ENCODE measurements at places on chromosomes 5 and 9.

GRCh38 chr5:43006424-43007202, 33.5 kb downstream of the ANXA2R start:
- DNase-seq = no peak

DNA sequence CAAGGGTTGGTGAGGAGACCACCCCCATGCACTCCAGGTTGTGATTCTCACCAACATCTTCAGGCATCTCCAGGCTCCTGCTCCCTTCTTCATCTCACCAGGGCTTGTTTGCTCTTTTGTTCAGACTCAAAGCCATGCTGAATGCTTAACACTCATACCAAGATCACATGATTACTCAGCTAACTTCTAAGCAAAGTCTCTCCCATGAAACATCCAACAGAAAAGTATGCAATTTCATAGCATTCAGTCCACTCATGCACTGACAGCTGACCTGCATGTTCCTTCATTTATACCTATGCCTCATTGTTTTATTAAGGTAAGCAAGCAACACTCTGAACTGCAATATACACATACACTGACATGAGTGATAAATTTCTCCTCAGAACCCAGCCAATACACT, 69.0 kb downstream of the SHC3 start:
- DNase-seq = no peak

GRCh38 chr9:120071760-120072159, 508.2 kb downstream of the CDK5RAP2 start:
- DNase-seq = no peak

DNA sequence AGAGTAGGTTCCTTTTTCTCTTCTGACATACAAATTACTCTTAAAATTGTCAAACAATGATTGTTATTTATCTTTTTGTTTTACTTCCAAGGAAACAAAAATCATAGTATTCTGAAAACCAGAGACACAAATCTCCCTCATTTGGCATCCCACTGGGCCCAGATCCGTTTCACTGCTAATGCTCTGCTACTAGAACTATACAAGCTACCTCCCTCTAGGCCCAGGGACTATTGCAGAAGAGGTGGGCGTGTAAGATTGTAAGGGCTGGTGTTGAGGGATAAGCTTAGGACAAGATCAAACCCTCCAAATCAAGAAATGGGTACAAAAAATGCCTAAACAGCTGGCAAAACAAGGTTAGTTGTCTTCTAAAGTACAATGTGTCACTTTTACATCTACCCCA, 928.9 kb upstream of the CDH10 start:
- no peak for DNase-seq

DNA sequence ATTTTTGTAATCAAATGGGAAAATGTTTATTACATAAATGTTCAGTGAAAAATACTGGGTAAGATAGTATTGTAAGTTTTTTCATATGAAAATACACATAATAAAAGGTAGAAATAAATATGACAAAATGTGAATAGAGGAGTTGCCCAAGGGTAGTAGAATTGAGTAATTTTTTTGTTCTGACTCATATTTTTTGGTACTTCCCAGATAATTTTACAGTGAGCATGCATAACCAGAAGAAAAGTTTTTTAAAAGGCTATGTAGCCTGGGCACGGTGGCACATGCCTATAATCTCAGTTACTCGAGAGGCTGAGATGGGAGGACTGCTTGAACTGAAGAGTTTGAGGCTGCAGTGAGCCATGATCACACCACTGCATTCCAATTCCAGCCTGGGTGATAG, 116.9 kb downstream of the PIP5K1B start:
- DNase-seq = no peak

GRCh38 chr9:93131599-93132286, 2.3 kb downstream of the NINJ1 start:
- DNase-seq = no peak

GRCh38 chr5:123297866-123298265, 125.3 kb downstream of the CEP120 start:
- no peak for DNase-seq
